A549 treated with GW870086 at 1 μM for 4 hours (cell line): ENCODE measurements at places on chromosomes 11 and 22. TPM values are rescaled to one million over a fixed set of nuclear protein-coding genes. Genes with fewer than 3 reads are reported as not detected.

KDM4D gene
- 0.24 to 0.48 TPM (median 0.36 TPM) in 5 replicates for total RNA-seq

LRP4 gene
- total RNA-seq: 7.5 to 9.6 TPM (median 8.7 TPM) in 5 replicates

SYT13 gene
- 5.5 to 7.9 TPM (median 7.3 TPM) in 5 replicates for total RNA-seq

TXN2 gene
- 57.7 to 69.9 TPM (median 67.3 TPM) in 5 replicates for total RNA-seq

DRD2 gene
- total RNA-seq: not detected in 5 replicates

TRMU gene
- total RNA-seq: 34.6 to 41.3 TPM (median 39.1 TPM) in 5 replicates

HRAS gene
- total RNA-seq: 108 to 168 TPM (median 150 TPM) in 5 replicates

PKP3 gene
- total RNA-seq: 29.9 to 39.9 TPM (median 38.6 TPM) in 5 replicates

DCHS1 gene
- 0.03 to 0.14 TPM (median 0.08 TPM) in 5 replicates for total RNA-seq

ARHGAP20 gene
- 0.03 TPM in 1 of 5 replicates, not detected in the others for total RNA-seq
